Epithelial cell of proximal tubule (primary cell): ENCODE measurements at places on chromosomes 6 and 20.

- DNase-seq = no peak
Observed at GRCh38 chr6:26216886-26217713, 129.9 kb downstream of the HFE start.

DNA sequence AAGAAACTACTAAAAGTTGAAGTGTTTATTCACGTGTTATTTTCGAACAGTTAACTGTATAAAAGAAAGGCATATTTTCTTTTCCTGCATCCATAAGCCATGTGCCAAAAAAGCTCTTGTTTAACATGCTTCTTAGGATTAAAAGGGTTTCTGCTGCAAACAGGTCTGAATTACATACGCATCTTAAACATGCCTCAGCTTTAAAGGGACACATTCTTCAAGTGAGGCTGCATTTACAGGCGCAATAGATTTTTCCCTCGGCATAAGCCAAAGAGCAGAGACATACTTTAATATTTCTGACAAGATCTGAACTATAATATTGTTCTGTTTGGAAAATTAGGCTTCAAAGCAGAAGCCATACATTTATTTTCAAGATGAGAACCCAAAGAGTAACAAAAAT lies 39.4 kb downstream of the PDE7B start:
- DNase-seq = no peak

DNA sequence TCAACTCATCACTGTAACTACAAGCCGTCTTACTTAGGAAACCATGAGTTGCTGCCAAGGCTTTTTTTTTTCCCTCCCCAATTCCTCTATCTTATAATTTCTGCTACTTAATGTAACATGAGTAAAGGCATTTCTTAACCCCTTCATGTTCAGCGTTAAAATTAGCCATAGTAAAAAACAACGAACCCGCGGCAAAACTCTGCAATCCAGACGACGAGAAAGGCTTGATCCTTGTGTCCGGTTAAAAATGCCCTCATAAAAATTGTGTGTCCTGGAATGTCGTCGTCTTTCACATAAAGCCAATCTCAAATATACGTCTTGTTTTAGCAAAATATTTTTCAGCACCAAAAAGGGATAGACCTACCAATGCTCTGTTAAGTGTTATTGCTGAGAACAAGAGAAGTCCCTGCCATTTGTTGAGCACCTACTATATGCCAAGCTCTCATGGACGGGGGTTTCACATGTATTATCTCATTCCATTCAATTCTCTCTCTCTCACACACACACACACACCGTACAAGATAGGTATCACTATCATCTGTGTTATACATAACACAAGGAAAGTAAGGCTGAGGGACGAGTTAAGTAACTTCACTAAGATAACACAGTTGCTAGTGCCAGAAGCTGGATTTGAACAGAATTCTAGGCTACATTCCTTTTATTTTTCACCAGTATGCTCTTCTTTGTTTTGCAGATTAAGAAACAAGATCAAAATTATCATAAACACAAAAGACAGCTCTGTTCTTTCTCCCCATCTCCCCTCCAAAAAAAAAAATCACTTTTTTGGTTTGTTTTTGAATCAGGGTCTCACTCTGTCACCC lies 683 bp upstream of the ARHGAP18 start:
- no peak for DNase-seq

- peak; percentile 84 for DNase-seq
Observed at GRCh38 chr20:7195704-7196103, 428.2 kb downstream of the BMP2 start.

GRCh38 chr6:162907876-162908481 lies 180.2 kb downstream of the PACRG start:
- DNase-seq = no peak

- no peak for DNase-seq
Observed at GRCh38 chr6:6582131-6582530, 6.4 kb upstream of the LY86 start.

DNA sequence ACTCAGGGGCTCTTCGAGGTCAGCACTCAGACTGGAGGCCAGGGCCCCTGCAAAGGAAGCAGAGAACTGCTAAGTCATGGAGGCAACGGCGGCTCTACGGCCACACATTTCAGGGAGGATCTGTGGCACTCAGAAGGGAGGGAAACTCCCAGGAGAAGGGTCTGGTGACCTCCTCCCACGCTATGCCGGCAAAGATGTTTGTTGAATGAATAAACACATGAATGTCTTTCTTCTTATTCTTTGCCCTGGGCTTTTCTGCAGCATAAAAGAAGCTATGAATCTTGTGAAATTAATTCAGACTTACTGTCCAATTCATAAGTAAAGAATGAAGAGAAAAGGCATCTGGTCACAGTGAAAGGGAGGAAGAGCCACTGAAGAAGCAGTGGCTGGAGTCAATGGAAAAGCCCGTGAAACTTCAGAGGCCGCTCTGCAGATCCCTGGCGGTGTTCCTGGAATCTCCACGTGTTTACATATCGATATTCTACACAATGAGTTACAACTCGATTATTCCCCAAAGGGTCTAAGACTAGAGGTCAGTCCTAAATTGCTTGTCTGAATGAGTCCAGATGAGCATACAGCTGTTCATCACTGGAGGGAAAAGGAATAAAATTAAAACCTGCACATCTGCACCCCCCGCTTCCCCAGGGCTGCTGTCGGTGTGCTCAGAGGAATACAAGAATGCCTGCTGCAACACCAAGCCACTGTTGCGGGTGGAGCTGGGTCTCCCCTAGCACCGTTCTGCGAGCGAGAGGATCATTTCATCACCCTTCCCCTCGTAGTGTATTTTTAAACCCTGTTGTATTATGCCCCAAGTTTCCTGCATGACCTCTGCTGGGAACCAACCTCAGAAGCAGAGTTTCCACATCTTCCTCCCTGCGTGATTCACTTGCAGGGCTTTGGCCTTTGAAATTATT lies 25.6 kb downstream of the INSM1 start:
- no peak for DNase-seq

DNA sequence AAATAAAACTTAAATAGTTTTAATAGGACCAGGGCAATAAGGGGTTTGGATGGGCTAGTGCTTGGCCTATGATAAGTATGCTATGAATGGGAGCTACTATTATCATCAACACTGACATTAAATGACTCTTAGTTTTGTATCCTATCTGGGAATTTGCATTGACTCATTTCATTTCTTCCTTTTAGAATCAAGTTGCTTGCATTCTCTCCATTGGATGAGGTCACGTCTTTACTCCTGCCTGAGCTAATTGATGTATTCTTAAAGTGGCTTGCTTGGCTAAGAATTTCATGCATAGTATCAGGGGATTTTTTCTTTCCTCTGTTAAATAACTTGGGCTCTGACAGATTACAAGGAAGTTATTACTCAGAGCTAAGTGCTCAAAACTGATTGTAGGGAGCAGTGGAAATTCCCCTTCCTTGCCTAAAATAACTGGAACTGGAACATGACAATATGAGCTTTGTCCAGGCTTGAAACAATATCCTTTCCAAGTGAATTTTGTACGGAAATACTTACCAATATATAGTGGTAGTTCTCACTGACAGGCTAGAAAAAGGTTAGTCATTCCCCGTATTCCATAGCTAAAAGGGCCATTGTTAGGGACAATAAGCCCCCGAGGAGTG lies 169.9 kb downstream of the BCAS1 start:
- peak; percentile 79 for DNase-seq

GRCh38 chr20:37864298-37864697 lies 38.6 kb upstream of the VSTM2L start:
- DNase-seq = no peak

DNA sequence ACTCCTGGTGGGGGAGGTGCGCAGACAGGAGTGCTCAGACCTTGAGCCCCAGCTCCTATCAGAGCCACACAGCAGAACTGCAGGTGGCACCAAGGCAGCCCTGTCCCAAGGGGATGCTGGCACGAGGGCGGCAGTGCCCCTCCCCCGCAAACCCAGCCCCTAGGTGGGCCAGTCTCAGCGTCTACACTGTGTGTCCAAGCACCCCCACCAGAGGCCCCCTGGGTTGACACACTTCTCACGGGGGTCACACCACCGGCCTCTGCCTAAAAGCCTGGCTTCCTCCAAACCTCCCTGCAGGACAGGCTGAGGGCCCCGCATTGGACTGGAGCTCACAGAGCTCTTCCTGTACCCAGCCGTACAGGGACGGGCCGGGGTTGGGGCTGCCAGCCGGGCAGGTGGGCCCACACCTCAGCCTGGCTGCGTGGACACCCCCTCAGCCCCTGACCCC lies 8.1 kb downstream of the SLC2A4RG start:
- DNase-seq = no peak

DNA sequence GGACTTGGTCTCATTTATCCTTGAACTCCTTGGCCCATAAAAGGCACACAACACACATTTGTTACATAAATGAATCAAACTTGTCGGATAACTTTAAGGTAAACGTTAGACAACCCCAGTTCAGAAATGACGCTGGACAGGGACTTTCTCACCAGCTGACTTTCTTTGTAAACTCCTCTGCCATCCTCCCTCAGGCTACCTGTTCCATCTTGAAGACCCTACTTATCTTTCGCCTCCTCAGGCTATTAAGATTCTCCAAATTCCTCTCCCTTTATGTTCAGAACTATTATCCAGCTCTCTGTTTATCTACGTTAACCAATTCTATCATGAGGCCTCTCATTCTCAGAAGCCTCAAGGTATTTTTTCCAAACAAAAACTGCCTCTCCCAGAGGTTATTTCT lies 47.7 kb upstream of the KIF16B start:
- no peak for DNase-seq

DNA sequence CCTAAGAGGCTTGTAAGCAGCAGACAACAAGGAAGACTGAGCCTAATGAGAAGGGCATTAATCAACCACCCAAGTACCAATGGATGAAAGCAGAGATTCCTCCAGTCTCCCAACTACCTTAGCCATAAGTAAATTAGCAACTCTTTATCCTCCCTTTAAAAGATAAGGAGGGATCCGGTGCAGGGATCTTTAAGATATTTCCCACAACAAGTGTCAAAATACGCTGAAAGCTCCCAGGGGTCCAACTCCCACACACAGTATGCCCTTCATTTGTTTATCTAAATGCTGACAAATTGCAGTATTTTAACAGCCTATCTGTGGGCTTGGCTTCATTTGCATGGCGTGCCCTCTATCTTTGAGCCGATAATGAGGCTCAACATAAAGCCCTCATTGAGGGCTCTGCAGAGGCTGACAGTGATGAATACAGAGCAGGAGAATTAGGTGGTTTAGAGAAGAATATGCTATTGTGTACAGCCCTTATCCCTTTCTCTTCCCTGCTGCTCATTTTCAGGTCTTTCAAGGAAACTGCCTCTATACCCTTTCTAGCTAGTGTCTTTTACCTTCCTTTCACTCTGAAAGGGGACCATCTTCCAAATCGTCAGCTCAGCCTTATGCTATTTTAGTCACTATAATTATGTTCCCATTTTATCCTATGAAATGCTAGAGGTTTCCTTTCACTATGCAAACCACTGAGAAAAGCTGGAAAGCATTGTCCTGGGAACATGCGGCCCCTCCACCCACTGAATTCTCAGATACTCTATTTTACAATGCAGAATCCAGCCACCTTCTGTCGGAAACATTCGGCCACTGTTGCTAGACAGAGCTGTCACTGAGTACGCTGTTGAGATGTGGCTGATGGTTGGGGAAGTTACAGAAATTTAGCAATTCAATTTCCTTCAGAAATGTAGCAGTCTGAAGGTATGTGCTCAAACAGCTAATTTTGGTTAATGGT lies 575.2 kb upstream of the JAG1 start:
- no peak for DNase-seq
